ENCODE measurements at places on chromosomes 2 and 18.

GRCh38 chr2:240322231-240322955, 113.1 kb upstream of the GPC1 start:
- no peak for DNase-seq

GRCh38 chr2:119748135-119748534, 11.6 kb upstream of the PTPN4 start:
- DNase-seq = no peak

GRCh38 chr2:39266139-39266805, 22.5 kb upstream of the CDKL4 start:
- DNase-seq = no peak

DNA sequence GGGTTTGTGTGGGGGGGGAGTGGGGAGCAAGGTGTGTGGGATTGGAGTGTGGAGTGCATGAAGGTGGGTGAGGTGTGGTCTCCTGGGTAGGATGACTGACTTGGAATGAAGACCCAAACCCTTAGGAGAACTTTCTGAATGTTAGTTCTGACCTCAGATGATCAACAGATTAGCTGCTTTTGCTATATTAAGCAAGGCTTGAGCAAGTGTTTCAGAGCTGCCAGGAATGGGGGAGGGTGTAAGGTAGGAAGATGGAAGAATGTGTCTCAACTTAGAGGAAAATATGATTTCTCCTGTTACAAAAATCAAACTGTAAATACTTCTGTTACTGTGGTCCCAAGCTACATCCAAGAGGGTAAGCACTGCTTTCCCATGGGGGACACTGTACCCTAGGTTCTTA, 273.6 kb downstream of the TGIF1 start:
- DNase-seq = no peak

GRCh38 chr2:145020139-145020538, 500.2 kb upstream of the ZEB2 start:
- no peak for DNase-seq

DNA sequence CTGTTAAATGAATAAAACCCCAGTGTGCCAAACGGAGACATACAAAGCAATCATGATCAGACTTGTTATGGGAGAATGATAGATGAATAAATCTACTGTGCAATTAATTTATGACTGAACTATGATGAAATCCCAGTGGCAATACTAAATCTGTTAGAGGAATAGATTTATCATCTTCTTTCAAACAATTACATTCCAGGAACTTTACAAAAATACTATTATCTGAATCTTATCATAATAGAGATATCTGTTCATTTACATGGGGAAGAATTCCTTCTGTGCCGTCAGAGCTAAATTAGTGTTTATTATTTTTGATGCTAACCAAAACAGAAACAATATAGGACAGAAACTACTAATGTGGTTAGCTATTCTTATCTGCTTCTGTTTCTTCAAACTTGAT, 208.5 kb downstream of the CAMKMT start:
- DNase-seq = no peak

DNA sequence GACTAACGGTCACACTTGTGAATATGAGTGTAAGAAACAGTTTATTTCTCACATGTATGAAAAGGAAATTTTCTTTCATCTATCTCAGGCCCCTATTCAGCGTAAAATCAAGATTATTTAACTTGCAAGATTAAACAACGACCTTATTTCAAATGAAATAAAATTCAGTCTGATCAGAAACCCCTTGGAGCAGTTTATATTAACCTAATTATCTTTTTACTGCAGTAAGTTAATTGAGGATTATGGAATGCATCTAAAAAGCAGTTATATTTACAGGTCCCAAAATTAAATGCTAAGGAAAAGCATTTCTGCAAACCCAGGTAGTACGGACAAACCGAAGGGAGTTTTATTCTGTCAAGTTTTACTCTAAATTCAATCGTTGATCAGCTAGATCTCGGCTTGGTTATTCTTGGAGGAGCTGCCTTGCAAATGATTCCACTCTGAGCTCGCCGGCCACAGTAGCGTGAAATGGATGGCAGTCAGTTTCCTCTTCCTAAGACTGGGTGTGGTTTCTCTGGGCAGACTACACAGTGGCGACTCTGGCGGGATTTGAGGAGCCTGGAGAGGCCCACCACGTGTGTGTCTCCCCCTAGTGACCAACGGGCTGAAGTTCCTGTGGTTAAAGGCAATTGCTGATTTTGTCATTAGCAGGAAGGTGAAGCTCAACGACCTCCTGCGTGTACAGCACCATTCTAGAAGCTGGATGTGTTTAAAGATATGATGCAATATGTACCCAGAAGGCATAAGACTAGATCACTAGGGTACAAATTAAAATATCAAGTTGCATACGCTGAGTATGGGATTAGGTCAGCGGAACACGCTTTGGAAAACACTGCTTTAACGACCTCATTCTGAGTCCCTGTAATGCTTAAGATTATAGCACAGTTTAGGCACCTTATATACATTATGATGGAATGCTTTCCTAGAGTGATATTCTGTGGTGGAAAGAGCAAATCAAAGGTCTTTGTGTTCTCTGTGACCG, 36.4 kb downstream of the PRKRA start:
- peak; percentile 93 for DNase-seq

DNA sequence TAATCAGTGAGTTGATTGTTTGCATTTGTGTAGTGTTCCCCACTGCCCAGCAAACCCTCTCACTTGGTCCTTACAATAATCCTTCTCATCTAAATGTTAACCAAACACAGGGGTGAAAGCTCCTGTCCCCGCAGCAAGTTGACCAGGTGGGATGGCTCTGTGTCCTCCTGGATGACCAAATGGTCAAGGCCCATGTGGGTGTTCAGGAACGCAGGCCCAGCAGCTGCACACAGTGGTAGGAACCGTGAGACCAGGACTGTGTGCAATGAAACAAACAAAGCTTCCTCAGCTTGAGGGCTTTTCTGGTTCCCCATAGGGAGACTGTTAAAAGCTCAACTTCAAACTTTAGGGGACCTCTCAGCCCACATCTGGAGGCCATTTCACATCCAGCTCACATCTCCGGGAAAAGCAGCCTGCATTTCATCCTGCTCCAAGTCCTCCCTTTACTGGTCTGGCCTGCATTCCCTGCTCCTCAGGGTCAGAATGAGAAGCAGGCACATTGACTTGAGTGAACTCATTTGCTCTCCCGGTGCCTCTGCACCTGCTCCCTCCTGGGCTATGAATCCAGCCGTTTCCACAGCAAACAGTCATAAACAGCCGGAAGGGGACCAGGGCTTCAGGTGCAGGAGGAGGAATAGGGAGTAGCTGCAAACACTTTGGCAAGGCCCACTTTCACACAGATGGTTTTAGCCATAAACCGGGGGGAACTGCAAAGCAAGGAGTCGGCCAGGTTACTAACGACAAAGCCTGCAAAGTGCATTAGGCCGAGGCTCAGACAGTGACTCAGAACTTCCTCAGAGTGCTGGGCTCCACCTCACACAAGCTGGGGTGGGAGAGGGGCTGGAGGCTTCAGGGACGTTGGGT, 144.7 kb downstream of the CAPN13 start:
- peak; percentile 93 for DNase-seq

DNA sequence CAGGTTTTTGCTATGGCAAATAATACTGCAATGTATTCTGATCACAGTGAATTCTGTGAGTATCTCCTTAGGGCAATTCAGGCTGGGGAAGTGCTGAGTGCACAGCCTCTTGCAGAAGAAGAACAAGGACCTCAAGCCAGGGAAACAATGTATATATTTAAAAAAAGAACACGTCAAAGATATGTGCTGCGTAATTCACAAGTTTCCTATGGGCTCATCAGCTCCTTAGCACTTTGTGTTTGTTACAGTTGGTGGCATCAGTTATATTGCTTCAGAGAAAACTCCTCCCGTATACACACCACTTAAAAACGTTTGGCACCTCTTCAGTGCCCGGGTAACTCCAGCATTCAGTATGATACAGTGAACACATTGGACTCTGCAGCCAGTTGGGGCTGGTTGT, 16.5 kb upstream of the MARCO start:
- DNase-seq = no peak

GRCh38 chr2:71566372-71566771, 113.0 kb downstream of the DYSF start:
- DNase-seq = peak; percentile 74

DNA sequence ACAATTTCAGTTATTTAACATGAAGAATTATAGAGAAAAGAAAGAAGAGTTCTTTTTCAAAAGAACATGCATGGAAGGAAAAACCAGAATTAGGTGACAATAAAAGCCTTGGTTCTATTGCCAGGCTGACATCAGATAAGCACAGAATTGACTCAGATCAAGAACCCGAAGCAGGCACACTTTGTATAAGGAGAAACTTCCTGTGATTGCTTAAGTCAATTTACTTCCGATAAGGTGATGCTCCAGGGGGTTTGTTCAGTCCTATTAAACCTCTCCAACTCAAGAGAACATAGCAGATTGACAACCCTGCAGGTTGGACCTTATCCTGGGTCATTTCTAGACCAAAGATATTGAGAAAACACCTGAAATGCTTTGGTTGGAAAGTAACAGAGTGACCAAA, 31.4 kb downstream of the GAREM1 start:
- DNase-seq = no peak

GRCh38 chr18:74957588-74958224, 251.2 kb downstream of the PTGR3 start:
- no peak for DNase-seq

DNA sequence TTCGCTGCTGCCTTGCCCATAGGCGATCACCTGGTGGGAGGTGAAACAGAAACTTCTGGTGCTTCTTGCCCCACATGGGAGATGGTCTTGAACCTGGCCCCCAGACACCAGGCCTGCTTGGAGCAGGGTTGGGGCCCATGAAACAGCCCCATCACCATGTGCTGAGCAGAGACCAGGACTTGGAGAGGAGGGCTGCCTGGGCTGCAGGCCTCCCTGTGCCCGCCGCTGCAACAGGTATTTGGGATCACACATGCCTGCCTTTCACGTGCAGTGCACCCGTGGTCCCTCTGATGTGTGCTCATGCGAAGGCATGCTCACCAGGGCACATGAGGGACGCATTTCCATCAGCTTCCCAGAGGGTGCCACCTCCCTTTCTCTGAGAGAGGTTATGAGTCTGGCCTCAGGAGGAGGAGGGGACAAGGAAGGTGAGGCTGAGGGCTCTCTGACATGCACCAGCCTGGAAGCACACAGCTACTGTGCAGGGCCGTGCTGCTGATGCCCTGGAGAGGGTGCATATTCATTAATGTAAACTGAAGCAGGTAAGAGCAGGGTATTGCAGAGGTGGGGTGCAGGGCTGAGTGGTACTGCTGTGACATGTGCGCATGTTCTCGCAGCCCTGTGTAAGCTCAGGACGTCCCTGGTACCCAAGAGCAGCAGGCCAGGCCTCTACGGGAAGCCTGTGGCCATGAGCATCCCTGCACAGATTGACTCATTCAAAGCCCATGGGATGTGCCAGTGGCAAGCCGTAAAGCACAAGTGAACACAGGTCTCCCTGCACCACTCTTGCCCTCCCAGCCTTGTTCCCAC, 4.2 kb upstream of the OXER1 start:
- no peak for DNase-seq

DNA sequence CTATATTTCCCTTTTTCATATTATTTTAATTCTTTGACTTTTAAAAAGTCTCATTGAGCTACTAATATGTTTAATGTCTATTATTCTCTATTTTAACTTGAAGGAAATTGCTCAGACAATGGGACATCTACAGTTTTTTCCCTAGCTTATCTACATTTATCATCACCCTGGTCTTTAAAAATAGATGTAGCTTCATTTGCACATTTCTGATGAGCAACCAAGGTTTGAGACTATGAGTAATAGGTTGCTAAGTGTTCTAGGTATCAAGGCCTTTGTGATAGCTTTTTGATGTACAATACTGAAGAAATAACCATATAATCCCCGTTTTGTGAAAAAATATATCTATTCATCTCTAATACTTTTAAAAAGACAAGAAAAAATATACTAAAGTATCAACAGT, 47.0 kb downstream of the STAT4 start:
- no peak for DNase-seq

DNA sequence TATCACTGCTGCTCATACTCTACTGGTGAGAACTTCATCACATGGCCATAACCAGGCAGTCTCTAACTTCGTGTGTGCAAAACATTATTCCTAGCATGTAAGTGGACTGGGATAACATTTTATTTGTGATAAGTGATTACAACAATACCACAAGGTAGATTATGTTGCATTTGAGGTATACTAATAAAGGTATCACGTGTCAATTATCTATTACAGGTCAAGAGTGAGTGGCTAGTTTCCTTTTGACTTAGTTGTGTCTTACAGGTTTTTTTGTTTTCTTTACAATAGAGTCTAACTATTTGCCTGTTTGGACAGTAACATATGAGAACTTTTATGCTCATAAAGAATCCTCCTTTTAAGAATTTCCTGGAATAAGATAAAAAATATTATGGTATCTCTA, 67.2 kb upstream of the DSC1 start:
- DNase-seq = no peak

GRCh38 chr2:42974721-42975717, 182.6 kb upstream of the HAAO start:
- peak; percentile 91 for DNase-seq

DNA sequence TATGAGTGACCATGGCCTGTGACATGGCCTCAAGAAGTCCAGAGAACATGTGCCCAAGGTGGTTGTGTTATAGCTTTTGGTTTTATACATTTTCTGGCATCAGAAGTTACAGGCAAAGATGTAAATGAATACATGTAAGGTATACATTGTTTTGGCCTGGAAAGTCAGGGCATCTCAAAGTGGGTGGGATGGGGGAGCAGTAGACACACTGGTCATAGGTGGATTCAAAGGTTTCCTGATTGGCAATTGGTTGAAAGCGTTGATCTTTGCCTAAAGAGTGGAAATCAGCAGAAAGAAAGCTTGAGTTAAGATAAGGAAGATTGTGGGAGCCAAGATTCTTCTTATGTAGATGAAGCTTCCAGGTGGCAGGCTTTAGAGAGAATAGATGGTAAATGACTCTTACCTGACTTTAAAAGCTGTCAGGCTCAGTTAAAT, 62.1 kb upstream of the DYNAP start:
- DNase-seq = no peak

GRCh38 chr2:219335373-219335786, 2.8 kb upstream of the RESP18 start:
- no peak for DNase-seq

DNA sequence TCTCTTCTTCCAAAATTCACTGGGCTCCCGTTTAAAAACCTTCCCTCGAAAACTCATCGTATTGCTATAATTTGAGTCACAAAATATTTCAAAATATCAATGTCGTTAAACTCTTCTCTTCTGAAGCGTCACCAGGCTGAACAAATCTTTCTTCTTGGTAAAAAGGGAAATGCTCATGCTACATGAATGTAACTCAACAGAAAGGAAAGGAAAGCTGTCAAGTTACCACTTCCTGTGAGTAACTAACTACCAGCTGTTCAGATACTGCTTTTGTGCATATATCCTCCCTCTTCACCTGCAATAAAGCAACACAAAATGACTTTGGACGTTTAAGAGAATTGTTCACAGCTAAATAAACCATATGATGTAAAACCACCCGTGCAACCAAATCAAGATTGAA, 95.4 kb downstream of the DOCK10 start:
- DNase-seq = no peak

DNA sequence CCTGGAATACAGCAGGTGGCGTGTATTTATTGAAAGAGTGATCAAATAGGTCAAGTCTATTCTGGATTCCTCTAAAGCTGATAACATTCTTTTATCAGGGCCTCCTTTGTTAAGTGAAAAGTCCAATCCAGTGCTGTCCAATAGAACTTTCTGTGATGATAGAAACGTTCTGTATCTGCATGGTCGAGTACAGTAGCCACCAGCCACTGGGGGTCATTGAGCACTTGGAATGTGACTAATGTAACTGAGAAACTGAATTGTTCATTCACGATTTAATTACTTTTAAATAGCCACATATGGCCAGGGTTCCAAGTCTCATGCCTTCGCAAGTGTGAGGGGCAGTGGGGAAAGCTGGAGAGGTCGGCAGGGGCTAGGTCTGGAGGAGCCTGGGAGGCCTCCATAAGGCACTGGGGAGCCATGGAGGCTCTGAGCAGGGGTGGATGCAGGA, 20.5 kb downstream of the SH2D6 start:
- DNase-seq = no peak
